ENCODE measurements at places on chromosomes 4 and X.
A peak's percentile ranks its signal among the peaks of the same experiment; 100 is the strongest.

GRCh38 chr4:4775493-4776004 lies 83.9 kb upstream of the MSX1 start:
- DNase-seq: no peak

GRCh38 chrX:123878252-123878721 lies 18.4 kb downstream of the XIAP start:
- no peak for DNase-seq

- DNase-seq: no peak
These were observed 21.1 kb upstream of the STIM2 start for GRCh38 chr4:26839534-26839951.

GRCh38 chr4:40909363-40909876 lies 159.7 kb downstream of the NSUN7 start:
- DNase-seq: peak; percentile 51

DNA sequence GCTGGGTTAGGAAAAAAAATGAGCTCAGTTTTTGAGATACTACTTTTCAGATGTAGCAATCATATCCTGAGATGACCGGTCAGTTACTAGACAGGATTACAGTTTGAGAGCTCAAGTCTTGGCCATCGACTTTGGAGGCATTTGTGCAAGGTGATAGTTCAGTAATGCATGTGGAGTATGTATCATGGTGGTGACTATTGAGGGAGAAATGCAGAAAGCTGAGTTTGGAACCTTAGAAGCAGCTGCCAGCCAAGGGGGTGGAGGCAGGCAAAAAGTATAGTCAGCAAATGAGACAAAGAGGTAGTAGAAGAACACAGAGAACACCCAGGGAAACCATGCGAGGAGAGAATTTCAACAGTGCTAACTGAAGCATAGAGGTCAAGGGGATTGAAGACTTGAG lies 48.7 kb upstream of the SLC4A4 start:
- DNase-seq: no peak

DNA sequence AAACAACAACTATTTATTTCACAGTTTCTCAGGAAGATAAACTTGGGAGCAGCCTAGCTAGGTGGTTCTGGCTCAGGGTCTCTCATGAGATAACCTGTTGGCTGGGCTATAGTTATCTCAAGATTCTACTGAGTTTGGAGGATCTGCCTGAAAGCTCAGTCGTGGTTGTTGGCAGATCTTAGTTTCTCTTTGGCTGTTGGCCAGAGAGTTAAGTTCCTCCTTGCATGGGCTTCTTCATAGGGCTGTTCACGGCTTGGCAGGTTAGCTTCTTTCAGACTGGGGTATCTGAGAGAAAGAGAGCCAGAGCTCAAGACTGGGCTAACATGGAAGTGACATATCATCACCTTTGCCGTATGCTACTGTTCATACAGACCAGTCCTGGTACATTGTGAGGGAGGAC lies 28.7 kb downstream of the SEC24B start:
- no peak for DNase-seq

- DNase-seq: no peak
These were observed 343.6 kb upstream of the TACR3 start for GRCh38 chr4:104063341-104063740.

- DNase-seq: no peak
These were observed 130.1 kb downstream of the PDE5A start for GRCh38 chr4:119498527-119498926.

DNA sequence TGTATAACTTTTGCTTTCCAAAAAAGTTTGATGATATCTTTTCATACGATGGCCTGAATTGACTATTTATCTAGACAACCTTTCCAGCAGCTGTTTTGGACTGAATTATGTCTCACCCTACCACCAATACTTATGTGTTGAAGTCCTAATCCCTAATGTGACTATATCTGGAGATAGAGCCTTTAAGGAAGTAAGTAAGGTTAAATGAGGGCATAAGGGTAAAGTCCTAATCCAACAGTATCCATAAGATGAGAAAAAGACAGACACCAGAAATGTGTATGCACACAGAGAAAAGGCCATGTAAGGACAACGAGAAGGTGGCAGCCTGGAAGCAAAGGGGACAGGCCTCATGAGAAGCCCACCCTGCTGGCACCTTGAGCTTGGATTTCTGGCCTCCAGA lies 86.6 kb upstream of the PPARGC1A start:
- DNase-seq: no peak

GRCh38 chr4:183287677-183288076 lies 32.4 kb downstream of the CLDN22 start:
- DNase-seq: no peak

DNA sequence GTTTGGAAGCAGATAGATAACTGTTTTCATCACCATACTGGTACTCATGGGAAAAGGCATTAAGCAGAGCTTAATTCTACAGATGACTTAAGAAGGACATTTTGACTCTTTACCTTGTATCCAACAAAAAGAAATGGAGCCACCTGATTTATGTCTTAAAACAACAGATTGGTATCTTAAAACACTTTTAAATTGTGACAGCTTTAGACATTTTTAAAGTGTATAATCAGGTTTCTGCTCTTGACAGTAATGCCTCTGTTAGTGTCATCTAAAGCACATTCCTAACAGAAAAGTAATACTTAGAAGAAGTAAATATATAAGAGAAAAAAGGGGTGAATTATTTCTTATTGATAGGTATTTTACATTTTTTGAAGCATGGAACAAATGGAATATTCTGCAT lies 55.9 kb downstream of the SPATA4 start:
- DNase-seq: no peak

GRCh38 chr4:168496834-168497233 lies at the start of gene PALLD:
TSS of gene PALLD (plus strand) at chr4:168497052.
- no peak for DNase-seq

DNA sequence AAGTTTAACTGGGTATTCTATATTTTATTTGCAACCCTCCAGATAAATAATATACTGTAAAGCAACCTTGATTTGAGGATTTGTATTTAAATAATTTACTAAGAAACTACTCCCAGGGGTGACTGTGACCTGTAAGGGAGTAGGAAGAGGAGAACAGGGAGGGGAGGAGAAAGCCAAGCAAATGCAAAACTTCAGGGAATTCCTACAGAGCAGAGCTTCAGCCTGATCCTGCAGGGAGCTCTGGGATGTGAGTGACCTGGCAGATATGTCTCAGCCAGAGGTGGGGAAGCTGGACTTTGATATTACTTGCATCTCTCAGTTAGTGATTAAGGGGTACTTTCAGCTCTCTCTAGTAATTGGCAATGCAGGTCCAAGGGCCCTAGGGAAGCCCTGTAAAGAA lies 302.0 kb downstream of the FRMPD4 start:
- DNase-seq: no peak

GRCh38 chr4:152785639-152786615 lies 6.2 kb downstream of the ARFIP1 start:
- DNase-seq: no peak

GRCh38 chrX:94058728-94059382 lies 384.8 kb downstream of the FAM133A start:
- no peak for DNase-seq

GRCh38 chrX:40303256-40304077 lies 205.7 kb upstream of the BCOR start:
- DNase-seq: no peak

DNA sequence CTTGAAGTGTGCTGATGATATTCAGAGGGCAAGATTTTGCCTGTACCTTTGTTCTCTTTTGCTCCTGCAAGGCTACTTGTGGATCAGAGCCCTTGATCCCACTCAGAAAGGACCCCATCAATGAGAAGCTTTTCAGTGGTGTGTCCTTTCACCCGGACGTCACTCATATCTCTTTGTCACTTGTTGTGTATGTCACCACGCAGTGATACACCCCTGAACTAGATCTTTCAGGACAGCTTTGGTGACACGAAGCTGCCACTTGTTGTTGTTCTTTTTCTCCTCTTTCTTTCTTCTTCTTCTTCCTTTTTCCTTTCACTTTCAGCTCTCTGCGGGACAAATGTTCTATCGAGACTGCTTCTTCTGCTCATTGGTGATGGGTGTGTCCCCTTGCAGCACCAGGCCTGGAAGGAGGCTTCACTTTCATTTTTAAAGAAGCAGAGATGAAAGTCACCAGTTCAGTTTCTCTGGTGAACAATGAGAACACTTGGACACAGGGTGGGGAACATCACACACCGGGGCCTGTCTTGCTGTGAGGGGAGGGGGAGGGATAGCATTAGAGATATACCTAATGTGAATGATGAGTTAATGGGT lies 83.6 kb downstream of the NBDY start:
- no peak for DNase-seq

DNA sequence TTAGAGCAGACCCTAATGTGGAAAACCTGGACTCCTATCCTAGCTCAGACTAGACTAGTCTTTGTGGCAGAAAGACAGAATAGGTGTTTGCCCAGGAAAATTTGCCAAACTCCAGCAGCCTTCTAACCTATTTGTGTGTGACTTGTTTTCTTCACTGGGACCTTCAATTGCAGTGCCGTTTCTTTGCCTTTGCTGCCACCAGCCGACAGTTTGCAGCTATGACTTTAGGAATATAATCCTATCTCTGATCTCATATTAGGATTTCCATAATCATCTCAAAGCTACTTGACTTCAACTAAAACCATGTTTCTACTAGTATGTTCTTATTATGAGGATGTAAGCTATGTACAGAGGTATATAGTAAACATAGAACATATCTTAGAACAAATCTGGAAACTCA lies 60.2 kb upstream of the PGAM4 start:
- no peak for DNase-seq

DNA sequence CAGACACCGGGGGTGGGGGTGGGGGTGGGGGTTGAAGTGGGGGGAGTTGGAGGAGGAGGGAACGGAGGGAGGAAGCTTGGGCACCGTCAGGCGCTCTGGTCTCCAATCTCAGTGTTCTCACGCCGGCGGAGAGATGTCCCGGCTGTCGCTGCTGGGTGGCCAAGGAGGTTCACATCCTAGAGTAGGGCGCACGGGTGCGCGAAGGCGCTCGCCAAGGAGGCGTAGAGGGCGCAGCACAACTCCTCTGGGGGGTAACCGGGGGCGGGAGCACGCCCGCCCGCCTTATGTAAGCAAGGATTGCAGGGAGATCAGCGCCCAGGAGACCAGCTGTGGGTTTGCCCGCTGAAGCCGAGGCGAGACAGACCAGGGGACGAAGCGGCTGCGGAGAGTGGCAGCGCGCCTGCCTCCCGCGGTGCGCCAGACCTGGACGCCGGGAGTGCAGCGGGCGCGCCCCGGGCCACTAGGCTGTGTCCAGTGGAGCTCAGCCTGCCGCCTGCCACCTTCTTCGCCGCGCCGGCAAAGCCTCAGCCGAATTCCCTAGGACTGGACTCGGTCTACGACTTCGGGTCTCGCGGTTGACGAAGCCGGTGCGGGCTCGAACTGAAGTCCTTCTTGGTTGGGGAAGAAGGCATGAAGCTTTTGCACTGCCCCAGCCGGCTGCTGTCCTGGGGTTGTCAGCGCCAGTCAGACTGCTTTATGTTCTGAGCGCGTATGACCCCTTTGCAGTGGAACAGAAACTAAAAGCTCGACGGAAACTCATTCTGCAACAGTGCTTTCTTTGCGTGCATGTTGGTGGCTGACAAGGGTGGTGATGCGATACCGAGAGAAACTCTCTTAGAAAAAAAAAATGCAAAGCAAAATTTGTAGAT lies 707 bp upstream of the UNC5C start:
- DNase-seq: peak; percentile 15

DNA sequence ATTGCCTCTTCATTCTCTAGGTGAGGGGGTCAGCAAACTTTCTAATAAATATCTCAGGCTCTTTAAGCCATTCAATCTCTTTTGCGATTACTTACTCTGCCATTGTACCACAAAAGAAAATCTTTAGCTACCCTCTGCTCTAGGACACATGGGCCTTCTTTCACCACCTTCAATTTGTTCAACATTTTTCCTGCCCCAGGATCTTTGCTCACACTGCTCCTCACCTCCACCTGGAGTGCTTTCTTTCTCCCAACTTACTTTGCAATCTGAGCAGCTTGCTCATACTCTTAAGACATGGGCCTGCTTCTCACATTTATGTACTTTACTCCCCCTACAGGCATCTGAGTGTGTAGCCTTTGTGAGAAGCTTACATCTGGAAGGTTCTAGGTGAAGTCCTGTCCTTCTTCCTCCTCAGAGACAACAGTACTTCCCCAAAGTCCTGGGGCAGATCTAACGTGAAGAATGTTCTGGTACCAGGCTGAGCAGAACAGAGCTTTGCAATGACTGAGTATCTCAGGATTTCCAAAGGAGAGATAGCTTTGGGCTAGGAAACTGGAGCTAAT lies 55.0 kb upstream of the PRDM5 start:
- no peak for DNase-seq

DNA sequence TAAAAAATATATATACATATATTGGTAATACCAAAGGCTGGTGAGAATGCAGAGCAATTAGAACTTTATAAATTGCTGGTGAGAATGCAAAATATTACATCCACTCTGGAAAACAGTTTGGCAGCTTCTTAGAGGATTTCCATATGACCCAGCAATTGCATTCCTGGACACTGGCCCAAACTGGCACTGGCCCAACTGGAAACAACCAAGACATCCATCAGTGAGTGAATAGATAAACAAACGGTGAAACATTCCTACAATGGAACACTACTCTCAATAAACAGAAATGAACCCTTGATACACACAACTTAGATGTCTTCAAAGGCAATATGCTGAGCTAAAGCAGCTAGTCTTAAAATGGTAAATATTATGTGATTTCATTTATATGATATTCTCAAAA lies 524.2 kb downstream of the IQCM start:
- DNase-seq: no peak

DNA sequence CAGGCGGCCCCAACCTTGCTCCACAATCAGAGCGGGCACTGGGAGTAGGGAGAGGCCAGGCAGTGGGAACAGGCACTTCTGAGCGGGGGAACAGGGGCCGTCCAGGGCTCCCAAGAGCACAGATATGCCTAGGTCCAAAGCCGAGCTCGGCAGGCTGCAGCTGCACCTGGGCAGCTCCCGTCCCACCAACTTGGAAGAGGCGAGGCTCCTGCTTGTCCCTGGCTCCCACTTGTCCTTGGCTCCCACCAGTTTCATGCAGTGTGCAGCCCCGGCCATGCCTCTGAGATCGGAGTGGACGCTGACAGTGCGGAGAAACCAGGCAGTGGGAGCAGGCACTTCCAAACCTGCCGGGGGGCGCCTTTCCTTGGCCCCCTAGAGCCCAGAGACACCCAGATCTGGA lies 84.0 kb upstream of the XAGE2 start:
- no peak for DNase-seq

DNA sequence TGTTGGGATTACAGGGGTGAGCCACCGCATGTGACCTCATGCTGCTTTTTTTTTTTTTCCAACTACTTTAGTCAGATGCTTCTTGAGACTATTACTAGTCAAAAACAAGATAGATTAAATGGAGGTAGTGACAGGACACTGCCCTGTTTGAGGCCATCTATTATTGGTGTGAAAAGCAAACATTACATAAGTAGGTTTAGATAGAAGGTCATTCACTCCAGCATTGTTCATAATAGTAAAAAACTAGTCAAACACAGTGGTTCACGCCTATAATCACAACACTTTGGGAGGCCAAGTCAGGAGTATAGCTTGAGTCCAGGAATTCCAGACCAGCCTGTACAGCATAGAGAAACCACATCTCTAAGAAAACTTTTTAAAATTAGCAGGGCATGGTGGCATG lies 16.3 kb downstream of the XIAP start:
- DNase-seq: no peak

- no peak for DNase-seq
These were observed 62.8 kb downstream of the SH3KBP1 start for GRCh38 chrX:19824603-19825002.

- no peak for DNase-seq
These were observed 2253.2 kb upstream of the TENM3 start for GRCh38 chr4:179989975-179990374.

Measured in stimulated activated CD4-positive, alpha-beta T cell treated with anti-CD3 and anti-CD28 coated beads, Interleukin-15, amount 100 ng/mL, for 48 hours (primary cell).